ENCODE measurements at places on chromosomes 1 and 21. TPM values are rescaled to one million over a fixed set of nuclear protein-coding genes. Genes with fewer than 3 reads are reported as not detected.

Gene SPATA46
- total RNA-seq, result not detected

Gene CD52
- not detected for total RNA-seq

- DNase-seq, result no peak
Measured at GRCh38 chr1:171113382-171113781, 22.7 kb downstream of the FMO3 start.

Gene ACAP3
- 33.0 TPM for total RNA-seq

GRCh38 chr21:46477765-46478164 is 19.1 kb downstream of the DIP2A start:
- DNase-seq, result peak; percentile 32

Gene LINGO4
- total RNA-seq, result not detected

DNA sequence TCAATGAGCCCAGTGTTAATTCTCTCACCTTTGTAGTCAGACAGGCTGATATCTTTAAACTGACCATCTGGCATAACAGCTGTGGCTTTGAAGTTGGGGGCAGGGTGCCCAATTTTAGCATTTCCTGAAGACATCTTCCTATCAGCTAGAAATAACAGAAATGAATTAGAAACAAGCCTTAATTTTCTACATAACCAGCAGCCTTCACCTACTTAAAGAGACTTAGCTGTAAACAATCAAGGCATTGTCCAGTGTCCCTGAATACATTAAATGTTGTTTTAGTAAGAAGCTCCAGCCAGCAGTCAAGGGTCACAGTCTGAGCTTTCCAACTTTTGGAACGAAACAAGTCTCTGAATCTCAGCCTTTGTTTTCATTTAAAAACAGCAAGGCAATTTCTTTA is 2.8 kb downstream of the PRDX1 start:
- no peak for DNase-seq
